Islet precursor cell (in vitro differentiated cells): ENCODE measurements at places on chromosomes 12 and 14.

GRCh38 chr12:848882-849527 is 96.6 kb downstream of the WNK1 start:
- no peak for DNase-seq

- DNase-seq: no peak
Measured at GRCh38 chr12:12749433-12749832, 32.3 kb downstream of the CDKN1B start.

DNA sequence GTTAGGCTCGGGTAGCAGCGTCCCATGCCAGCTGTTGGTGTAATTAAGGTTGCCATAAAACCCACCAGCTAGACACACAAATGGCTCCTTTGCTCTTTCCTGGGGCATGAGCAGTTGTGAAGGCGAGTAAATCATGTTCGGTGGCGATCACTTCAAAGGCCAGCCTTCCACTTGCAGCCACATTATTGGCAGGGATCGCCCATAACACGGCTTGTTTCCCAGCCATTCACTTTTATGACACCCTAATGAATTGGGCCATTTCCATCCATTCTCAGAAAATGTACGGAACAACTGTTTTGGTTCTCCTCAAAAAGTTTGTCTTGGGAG is 63.4 kb downstream of the BEGAIN start:
- DNase-seq: no peak

- no peak for DNase-seq
Measured at GRCh38 chr12:131482199-131482598, 228.7 kb upstream of the SFSWAP start.

DNA sequence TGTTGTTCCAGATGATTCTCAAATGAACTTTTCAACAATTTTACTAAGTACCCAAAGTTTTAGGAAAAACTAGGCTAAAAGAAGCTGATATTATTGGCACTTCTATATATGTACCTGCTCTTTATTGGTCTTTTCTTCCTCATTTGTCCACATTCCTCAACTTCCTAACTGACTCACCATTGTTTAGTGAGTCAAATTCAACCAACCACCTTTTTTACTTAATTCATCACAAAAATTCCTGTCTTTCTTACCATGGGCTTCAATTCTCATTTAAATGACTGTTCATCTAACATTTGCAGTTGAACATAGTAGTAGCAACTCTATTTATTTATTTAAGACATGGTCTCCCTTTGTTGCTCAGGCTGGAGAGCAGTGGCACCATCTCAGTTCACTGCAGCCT is 47.6 kb upstream of the SLC2A13 start:
- DNase-seq: no peak

DNA sequence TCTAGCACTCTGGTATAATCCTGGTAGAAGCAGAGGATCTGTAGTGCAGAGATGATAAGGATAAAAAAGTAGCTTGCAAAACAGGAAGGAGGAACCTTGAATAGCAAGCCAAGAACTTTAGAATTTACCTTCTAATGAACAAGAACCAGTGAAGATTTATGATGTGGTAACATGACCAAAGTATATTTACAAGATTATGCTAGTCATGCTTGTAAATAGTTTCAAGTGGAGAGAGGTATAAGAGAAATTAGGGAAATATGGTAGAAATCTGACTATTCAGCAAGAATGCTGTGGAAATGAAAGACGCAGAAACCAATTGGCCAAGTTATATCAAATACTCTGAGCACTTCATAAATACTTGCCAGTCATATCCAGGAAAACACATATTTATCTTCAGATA is 47.8 kb downstream of the ERGIC2 start:
- no peak for DNase-seq

DNA sequence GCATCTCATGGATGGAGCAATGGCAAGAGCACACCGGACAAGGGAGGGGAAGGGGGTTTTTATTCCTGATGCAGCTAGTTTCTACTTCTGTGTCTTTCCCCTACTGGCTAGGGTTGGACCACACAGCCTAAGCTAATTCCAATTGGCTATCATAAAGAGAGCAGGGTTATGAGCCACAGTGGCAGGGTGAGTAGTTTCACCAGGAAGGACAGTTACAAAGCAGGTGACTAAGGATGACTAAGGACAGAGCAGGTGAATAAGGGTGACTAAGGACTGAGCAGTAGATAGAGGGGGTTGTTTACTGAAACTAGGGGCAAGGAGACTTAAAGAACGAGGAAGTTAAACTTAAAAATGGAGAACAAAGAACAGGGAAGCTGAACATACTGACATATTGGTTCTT is 321.4 kb upstream of the SEL1L start:
- no peak for DNase-seq

DNA sequence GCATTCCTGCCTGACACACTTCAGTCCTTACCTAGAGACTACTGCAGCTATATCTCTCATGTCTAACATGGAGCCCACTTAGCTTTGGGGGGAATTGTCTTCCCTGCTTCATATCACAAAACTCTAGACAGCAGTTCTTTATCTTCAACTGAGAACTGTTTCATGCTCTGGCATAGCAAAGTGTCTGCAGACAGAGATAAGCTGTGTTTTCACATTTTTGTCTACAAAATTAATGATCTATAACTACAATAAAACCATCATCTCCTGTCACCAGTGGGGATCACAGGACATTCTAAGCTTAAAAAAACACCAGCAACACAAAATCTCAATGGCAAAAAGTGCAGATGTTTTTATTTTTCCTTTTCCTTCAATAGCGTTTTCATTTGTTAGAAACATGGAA is 137.1 kb upstream of the VRK1 start:
- DNase-seq: no peak

GRCh38 chr14:45284802-45285201 is 31.8 kb upstream of the MIS18BP1 start:
- DNase-seq: no peak

DNA sequence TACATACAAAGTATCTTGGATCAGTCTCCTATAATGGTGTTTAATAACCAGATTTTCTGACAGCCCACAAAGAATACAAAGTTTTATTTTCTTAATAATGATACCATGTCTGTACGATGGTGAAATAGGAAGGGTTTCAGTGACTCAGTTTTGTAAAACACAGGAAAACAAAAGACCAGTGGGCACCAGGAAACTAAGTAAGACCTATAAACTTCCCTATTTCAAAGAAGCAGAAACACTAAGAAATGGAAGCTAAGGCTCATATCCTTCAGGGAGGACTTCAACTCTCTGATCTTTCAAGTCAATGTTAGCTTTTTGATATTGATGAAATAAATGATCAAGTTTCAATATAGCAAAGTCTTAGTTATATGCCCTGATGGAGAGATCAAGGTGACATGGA is 196.0 kb downstream of the DUSP6 start:
- no peak for DNase-seq

DNA sequence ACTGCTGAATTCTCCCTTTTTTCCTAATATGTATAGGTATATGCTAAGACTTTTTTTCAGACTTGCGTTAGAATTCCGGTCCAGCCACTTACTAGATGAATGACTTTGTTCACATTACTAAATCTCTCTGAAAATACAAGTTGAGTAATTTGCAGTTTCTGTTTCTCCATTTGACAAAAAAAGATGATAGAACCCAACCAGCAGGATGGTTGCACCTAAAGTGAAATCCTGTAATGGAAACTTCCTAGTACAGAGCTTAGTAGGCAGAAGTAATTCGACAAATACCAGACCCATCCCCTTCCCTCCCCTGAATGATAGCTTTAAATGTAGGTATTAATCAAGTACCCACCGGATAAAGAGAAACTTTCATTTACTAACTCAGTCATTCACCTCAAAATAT is 113.6 kb upstream of the RAP1B start:
- DNase-seq: no peak

DNA sequence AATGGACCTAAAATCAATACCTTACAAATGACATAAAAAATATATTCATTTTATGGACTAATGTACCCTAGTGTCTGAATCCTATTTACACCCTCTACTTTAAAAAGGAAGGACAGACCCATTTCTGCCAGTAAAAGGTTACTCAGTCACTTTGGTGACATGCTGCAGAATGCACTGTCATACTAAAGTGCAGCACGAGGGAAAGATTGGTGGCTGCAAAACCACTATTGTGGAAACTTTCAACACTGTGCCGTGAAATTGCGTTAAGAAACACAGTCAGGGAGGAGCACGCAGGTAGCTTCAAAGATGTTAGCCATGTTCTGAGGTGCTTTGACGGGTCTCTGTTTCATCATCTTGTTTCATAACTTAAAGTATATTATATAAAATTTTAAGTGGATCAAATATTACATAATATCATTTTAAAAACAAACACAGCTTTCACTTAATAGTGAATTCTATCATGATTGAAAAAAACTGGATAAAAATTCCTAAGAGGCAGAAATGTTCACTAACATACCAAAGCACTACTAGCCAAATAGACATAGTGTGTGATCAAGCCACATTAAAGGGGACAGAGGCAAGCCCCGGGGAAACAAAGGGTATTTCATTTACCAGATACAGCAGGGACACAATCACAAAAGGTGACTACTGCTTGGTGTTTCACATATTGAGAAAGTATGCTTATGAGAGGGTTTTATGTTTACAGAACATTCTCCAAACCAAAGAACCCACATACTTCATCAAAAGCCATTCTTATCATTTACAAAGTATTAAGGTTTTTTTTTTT is 330.8 kb upstream of the SOX5 start:
- no peak for DNase-seq

- DNase-seq: no peak
Measured at GRCh38 chr12:13817131-13817530, 164.3 kb downstream of the GRIN2B start.

- DNase-seq: peak; percentile 55
Measured at GRCh38 chr12:13242936-13243335, 46.4 kb downstream of the EMP1 start.

DNA sequence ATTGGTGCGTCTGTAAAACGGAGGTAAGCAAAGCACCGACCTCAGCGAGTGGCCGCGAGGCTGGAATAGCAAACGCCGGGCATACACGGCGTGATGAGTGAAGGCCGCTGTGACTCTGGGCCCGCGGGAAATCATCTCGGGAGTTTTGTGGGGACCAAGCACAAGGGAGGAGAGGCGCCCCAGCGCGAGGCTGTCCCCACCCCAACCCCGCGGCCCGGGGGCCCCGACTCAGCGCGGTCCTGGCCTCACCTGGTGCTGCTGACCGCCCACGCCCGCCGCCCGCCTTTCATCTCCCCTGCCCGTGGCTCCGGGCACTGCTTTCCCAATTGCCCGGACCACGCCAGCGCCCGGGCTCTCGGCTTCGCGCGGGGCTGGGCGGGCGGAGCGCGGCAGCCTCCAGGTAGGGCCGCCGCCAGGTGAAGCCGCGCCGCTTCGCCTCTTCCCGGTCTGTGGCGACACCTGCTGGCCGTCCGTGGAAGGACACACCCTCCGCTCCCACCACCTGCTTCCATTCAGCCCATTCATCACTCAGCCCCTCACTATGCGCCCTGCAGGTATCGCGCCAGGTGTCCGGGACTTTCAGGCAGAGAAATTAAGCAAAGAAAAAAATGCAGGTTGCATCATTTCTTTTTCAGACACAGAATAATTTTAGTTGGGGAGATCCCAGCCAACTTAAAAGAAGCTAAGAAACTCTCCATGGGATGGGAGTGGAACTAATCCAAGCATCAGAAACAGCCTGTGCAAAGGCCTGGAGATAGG is 360.4 kb downstream of the MED13L start:
- DNase-seq: peak; percentile 89

- DNase-seq: peak; percentile 91
Measured at GRCh38 chr12:102833687-102834441, 83.2 kb downstream of the PAH start.

- DNase-seq: no peak
Measured at GRCh38 chr12:110543252-110543959, 39.7 kb downstream of the PPTC7 start.
